ENCODE measurements at places on chromosomes 12 and 14.
A peak's percentile ranks its signal among the peaks of the same experiment; 100 is the strongest.

- DNase-seq, result no peak
Observed at GRCh38 chr12:109555431-109556315, 17.6 kb downstream of the MMAB start.

DNA sequence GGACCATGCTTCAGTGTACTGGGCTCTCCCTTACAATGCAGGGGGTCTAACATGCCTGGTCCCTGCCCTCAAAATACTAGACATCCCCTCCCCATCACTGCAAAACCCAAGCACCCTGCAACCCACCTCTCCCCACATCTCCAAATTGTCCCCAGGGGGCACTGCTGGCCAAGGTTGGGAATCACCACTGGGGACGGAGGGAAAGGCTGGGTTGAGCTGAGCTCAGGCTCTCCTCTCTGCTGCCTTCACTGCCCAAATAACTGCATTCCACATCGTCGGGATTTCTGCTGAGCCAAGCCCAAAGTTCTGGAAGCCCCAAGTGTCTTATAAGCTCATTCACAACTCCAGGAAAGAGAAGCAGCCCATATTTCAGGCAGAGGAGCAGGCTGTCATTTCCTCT, 69.6 kb downstream of the NT5DC3 start:
- peak; percentile 76 for DNase-seq

- no peak for DNase-seq
Observed at GRCh38 chr14:34781242-34781641, 66.8 kb upstream of the CFL2 start.

- DNase-seq, result no peak
Observed at GRCh38 chr12:47314996-47315395, 235.2 kb upstream of the AMIGO2 start.

Data from SK-MEL-5 (cell line).